ENCODE measurements at places on chromosomes 3 and 15.

- peak; percentile 9 for DNase-seq
Measured at GRCh38 chr3:147620906-147621305, 211.7 kb downstream of the ZIC1 start.

- no peak for DNase-seq
Measured at GRCh38 chr3:107240183-107241091, 136.8 kb upstream of the CCDC54 start.

- DNase-seq: no peak
Measured at GRCh38 chr3:70040386-70040785, 40.9 kb downstream of the SAMMSON start.

DNA sequence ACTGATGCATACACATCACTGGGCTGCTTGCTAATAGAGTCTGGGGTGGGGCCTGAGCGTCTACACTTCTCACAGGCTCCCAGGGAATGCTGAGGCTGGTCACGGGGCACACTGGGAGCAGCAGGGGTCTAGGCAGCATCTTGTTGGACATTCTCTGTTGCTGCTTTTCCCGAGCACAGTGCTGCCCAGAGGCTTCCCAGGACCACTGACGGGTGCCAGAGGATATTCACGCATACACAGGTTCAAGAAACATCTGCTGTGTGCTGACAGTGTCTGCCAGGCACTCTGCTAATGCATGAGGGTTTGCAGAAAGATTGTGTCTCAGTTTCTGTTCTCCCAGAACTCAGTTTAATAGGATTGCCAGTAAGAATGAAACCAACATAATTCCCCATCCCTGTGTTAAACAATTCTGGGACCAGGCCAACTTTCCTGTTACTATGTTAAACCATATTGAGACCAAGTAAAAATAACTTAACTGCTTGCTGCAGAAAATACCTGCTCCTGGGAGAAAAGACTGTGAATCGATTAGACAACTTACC is 23.9 kb upstream of the BCL2L10 start:
- no peak for DNase-seq

DNA sequence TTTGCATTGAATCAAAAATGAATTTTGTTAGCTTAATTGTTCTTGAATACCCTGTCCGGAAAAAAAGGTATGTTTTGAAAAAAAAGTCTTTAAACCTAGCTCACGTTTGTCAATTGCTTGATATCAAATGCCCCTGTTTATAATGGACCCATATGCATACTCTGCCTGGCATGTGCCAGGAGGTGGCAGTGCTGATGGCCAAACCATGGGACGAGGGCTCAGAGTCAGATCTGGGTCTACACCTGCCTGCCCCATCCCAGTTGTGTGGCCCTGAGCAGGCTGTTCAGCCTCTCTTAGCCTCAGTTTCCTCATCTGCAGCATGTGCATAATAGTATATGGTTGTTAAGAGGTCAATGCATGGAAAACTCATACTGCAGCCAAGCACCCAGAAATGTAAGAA is 38.8 kb downstream of the PRKCD start:
- DNase-seq: no peak

Data from HS-27A (cell line).